Aorta (tissue), 5 donors: ENCODE measurements at places on chromosomes 7 and 10. TPM values are rescaled to one million over a fixed set of nuclear protein-coding genes. Genes with fewer than 3 reads are reported as not detected.

GRCh38 chr7:94223375-94224084, 171.2 kb upstream of the COL1A2 start:
- no peak for DNase-seq

DNA sequence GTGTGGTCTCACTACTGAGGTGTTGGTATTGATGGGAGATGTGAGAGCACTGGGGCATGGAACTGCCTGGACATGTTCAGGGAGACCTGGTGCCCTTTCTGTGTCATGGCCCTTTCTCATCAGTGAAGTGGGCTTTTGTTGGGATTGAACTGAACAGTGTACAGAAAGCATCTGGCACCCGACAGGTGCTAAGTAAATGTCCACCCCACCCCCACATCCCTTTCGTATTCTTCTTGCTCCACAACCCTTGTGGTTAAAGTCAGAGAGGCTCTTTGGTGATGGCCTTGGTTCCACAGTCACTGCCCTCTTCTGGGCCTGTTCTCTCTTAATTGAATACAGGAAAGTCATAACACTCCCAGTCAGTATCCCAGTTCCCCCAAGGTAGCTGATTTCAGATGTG, 5.4 kb downstream of the NOM1 start:
- DNase-seq: no peak

NUTM2A gene
- total RNA-seq: 0.66 TPM

ADAM22 gene
- 6.0 TPM for total RNA-seq

EMX2 gene
- 1.6 TPM for total RNA-seq

DNA sequence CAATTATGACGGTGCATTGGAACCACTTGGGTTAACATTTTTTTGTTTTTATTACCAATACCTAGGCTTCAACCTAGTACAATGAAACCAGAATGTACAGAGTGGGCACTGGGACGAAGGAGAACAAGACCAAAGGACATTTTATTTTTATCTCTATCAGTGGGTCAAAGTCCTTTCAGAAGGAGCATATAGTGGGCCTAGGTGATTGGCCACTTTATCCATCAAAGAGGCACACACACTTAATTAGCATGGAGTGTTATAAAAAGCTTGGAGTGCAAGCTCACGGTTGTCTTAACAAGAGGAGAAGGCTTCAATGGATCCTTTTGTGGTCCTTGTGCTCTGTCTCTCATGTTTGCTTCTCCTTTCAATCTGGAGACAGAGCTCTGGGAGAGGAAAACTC, at the start of gene CYP2C19:
CYP2C19 (plus strand) TSS at position 289 of the 400 bp plus-strand sequence; CDS start at position 314, 25 bp downstream.
- DNase-seq: no peak

OGDH gene
- total RNA-seq: 84.7 TPM

PLAU gene
- 33.6 TPM for total RNA-seq

CPA2 gene
- 1.0 TPM for total RNA-seq

CDH23 gene
- total RNA-seq: 7.5 TPM

GRCh38 chr7:116150588-116150987, 59.8 kb upstream of the TES start:
- DNase-seq: no peak

AKR1B15 gene
- not detected for total RNA-seq

DNA sequence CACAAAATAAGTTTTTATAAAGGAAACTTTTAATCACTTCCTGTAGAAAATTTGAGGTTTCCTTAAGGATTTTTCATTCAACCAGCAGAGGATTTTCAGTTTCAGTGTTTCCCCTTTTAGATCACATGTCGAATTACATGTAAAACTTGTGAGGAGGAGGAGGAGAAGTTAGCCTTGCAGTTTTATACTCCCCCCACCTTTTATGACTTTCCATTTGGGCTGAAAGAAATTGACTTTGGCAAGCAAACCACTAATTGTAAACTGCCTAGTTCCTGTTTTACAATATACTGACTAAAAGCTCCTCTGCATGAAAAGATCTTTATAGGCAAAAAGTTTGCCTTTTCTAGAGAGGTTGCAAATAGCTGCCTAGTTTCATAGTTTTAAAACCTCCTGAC, 3.0 kb downstream of the BAMBI start:
- DNase-seq: no peak

SAMD8 gene
- total RNA-seq: 37.5 TPM

GRCh38 chr7:391411-391951, 101.5 kb downstream of the FOXL3 start:
- DNase-seq: peak; percentile 37

- no peak for DNase-seq
Observed at GRCh38 chr7:28862595-28863272, 95.4 kb downstream of the TRIL start.

- no peak for DNase-seq
Observed at GRCh38 chr10:4828005-4828404, 2.0 kb downstream of the AKR1E2 start.

DNA sequence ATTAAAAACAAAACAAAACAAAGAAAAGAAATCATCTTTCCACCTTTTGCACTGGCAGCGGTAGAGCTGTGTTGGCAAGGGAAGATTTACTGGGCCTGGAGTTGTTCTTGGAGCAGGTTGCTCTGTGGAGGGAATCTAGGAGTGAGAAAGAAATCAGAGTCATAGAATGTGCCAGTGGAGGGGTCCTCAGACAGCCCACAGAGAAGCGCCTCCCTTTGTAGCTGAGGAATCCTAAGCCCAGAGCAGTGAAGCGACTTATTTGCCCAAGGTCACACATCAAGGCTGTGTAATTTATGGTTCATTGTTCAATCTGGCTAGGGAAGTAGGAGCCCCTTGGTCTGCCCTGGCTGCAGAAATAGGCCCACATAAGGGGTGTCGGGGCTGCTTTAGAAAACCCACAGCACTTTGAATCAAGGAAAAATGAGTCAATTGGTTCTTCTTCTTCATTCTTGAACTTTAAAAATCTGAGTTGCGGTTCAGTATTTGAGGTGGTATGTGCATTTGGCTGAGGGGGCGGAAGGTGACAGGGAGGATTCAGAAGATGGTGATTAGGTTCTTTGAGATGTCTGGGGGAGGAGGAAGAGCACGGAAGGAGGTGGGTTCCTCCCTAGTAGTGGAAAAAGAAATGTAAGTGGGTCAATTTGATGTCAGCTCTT, 253.7 kb downstream of the PTEN start:
- no peak for DNase-seq

GRCh38 chr10:22629852-22630233, 84.5 kb downstream of the PIP4K2A start:
- DNase-seq: no peak

DNA sequence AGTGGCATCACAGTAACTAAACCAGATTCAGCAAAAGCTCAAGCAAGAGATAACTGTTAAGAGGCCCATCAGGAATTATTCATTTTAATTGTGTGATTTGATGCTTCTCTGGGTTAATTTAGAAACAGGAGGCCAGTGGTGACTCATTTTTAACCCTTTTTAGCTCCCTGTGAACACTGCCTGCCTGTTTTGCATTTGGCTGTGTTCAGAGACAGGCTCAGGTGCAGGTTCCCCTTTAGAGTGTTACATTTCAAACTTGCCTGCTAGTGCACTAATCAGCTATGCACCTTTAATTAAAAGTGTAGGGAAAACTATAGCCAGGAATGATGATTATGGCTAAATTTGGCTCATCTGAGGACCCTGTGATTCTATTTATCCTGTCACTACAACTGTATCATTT, 6.5 kb downstream of the STAMBPL1 start:
- DNase-seq: no peak

PHKG1 gene
- 4.6 TPM for total RNA-seq

- no peak for DNase-seq
Observed at GRCh38 chr7:5701085-5701914, 80.2 kb downstream of the RNF216 start.

DNA sequence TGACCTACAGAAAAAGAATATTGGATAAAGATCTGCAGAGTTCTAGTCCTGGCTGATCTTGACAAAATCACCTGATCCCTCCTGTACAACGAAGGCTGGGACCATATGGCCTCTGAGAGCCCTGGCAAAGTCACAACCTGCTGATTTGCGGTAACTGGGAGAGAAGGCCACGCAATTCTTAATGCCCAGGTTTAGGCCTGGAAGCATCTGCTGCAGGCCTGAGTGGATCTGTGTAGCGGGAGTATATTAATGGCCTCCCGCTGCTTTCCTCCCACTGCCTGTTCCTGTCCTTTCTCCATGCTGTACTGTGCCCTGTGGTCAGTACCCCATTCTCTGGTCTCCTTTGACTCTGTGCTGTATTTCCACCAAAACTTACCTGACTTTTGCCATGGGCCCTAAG, 24.2 kb downstream of the AKR1B1 start:
- DNase-seq: no peak

- no peak for DNase-seq
Observed at GRCh38 chr10:100303724-100304319, 17.3 kb upstream of the BLOC1S2 start.

DNA sequence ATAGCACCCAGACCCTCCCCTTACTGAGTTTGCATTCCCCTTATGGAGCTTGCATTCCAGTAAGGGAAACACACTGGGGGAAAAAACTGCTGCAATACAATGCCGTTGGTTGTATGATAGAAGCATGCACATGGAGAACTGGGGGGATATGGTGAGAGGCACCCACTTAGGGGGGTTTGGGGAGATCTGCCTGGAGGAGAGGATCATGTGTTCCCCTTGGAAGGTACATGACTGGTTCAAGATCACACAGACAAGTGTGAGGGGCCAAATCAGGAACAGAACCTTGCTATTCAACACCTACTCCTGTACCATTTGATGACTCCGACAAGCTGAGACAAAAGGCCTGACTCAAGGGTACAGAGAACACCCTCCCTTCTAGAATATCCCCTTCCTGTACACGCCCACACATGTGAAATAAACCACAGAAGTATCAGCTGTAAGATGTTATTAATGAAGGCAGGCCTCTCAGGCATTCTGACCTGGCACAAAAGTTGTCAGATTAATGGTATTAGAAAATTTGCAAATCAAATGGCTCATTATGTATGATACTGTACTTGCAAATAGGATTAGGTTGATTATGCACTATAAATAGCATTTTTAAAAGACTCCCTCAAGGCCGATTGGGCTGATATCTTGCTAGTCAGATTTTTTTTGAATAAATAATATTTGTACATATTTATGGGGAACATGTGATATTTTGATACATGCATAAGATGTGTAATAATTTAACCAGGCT, 122.2 kb downstream of the NPY start:
- no peak for DNase-seq
